Pancreas (tissue), 10 donors: ENCODE measurements at places on chromosomes 12 and 14. TPM values are rescaled to one million over a fixed set of nuclear protein-coding genes. Genes with fewer than 3 reads are reported as not detected.
A peak's percentile ranks its signal among the peaks of the same experiment; 100 is the strongest.

- DNase-seq: no peak
These were observed 64.0 kb upstream of the ATF1 start for GRCh38 chr12:50699940-50700339.

- no peak for DNase-seq
These were observed 770.5 kb downstream of the MED13L start for GRCh38 chr12:115506822-115507559.

AMDHD1 gene
- polyA plus RNA-seq: 1.1 TPM

DNA sequence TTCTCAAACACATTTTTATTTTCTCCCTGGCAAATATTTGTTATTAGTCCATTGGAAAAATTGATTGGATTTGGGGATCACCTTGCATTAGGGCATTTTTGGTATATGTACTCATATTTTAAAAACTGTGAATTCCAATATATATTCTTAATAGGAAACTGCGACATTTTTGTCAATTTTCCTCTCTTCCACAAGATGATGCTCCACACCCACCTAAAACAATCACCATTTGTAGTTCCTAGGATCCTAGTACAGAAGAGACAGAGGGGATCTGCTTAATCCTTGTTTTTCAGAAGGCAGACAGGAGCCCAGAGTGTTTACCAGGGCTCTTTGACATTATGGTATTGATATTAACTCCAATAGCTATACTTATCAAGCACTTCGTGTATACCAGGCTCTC is 22.8 kb upstream of the OASL start:
- no peak for DNase-seq

OVCH1 gene
- polyA plus RNA-seq: 0.02 TPM

DIO3 gene
- polyA plus RNA-seq: 0.95 TPM

KRT72 gene
- polyA plus RNA-seq: not detected

TMEM132C gene
- polyA plus RNA-seq: 2.0 TPM

GRCh38 chr14:31965735-31966598 is 111.1 kb upstream of the ARHGAP5 start:
- DNase-seq: no peak

REC8 gene
- polyA plus RNA-seq: 41.1 TPM

CLEC1B gene
- polyA plus RNA-seq: not detected

DNA sequence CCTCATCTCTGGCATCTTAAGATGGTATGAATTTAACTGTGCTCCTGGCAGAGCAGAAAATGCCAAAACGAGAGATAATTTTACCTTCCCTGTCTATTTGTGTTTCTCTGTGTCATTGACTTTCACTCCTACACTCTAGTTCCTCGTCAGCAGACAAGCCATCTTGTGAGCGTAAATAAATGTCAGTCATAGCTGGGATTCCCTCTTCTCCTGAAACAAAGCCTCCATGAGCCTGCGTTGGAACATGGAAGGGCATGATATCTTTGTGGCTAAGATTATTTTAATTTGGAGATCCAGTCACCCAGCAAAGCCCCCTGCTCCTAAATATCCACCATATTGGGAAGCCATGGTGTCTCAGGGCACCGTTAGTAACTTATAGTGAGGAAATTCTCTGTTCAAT is 37.8 kb upstream of the TUNAR start:
- no peak for DNase-seq

GRCh38 chr14:71206766-71207371 is 299.6 kb downstream of the PCNX1 start:
- peak; percentile 10 for DNase-seq

ERGIC2 gene
- 19.7 TPM for polyA plus RNA-seq

TMCC3 gene
- 3.5 TPM for polyA plus RNA-seq

KRT85 gene
- polyA plus RNA-seq: not detected

ANKS1B gene
- polyA plus RNA-seq: 0.49 TPM

CLEC4D gene
- polyA plus RNA-seq: not detected

PTCSC3 gene
- polyA plus RNA-seq: not detected

RBP5 gene
- polyA plus RNA-seq: 7.8 TPM

DNA sequence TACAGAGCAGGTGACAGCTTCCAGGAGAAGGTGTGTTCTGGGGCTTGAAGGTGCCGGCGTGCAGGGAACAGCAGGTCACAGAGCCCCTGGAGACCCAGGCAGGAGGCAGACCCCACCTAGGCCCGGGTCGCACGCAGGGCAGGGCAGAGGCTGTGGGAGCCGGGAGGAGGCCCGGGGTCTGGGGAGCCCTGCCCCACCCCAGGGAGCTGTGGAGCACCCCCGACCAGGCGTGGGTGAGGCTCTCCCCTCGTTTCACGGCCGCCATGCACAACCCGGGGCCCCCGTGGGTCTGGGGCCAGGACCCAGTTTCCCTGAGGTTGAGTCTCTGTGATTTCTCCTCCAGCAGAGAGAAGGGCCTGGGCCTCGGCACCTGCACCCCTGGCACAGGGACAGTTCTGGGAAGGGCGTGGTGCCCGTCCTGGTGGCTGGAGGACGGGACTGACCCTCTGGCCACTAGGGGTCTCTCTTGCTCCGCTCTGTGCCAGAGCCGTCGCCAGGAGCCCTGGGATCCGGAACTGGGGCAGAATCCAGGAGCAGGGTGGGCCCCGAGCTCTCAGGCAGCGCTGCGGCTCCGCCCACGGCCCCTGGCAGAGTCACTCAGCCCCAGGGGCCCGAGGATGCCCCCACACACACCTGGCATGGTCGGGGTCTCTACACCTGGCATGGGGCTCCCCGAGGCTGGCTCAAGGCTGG is 75.2 kb upstream of the FBRSL1 start:
- peak; percentile 89 for DNase-seq

DNA sequence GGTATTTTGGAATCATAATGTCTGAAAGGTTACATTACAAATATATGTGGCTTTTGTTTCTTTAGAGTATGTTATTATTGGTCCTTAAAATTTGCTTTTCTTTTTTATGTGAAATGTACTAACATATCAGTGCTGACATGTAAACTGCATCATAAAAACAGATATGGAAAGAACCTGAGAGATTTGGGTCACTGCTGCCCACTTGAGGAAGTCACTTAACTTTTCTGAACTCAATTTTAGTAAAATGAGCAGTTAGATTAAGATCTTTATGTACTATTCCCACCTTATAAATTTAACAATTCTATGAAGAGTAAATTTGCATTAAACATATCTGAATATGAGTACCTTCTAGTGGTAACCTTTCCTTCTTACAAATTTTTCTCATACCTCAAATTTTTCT is 7.5 kb downstream of the PTGR2 start:
- no peak for DNase-seq

DNA sequence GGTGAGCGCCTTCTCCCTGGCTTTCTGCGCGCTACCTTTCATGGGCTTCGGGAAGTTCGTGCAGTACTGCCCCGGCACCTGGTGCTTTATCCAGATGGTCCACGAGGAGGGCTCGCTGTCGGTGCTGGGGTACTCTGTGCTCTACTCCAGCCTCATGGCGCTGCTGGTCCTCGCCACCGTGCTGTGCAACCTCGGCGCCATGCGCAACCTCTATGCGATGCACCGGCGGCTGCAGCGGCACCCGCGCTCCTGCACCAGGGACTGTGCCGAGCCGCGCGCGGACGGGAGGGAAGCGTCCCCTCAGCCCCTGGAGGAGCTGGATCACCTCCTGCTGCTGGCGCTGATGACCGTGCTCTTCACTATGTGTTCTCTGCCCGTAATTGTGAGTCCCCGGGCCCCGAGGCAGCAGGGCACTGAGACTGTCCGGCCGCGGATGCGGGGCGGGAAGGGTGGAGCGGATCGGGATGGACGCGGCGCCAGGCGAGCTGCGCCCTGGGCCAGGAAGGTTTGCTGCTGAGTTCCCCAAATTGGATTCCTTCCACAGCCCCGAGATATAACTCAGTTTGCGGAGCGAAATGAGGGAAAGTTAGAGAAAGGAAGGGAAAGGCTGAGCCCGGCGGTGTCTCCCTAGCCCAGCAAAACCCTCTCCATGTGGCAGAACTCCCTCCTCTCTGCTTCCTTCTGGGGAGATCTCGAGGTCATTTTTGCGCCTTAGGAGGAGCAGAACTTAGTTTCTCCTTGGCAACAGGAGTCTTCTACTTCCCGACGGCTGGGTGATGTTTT is 972 bp downstream of the PTGDR start:
- no peak for DNase-seq

- no peak for DNase-seq
These were observed 10.6 kb upstream of the ANO6 start for GRCh38 chr12:45205165-45205825.

DNA sequence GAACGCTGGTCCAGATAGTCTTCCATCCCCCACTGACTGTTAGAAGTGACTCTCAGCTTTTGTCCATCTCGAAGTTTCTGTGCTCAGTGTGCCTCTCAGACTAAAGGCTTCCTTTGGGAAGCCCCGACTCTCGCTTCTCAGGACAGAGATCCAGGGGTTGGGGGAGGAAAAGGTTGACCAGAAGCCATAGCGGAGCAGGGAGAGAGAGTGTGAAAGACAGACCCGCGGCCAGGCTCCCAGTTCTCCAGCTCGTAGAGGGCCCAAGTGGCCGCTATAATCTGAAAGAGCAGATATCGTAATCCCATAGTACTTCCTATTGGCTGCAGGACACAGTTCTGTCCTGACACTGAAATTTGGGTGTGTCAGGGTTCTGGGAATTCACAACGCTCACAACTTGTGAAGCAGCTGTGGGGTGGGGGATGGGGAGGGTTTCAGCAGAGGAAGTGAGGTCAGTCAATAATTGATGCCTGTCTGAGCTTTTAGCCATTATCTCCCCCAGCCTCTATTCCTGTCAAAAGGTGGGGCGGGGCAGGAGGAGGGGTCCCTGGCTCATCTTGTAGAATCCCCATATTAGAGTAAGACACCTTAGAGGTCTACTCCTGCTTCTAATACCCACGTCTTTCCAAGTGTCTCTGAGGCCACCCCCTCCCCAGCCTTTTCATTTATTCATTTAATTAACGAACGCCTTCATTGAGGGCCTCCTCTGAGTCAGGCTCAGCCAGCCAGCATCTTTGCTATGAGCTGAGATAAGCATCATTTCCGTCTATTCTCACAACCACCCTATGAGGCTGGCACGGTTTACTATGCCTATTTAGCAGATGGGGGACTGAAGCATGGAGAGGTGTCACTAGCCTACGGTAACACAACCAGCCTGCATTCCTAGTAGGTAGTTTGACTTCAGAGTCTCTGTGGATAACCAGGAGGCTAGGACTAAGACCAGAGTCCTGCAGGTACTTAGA is 1.6 kb upstream of the ACVRL1 start:
- peak; percentile 38 for DNase-seq

- no peak for DNase-seq
These were observed 72.2 kb downstream of the CLIP1 start for GRCh38 chr12:122350141-122350848.

DNA sequence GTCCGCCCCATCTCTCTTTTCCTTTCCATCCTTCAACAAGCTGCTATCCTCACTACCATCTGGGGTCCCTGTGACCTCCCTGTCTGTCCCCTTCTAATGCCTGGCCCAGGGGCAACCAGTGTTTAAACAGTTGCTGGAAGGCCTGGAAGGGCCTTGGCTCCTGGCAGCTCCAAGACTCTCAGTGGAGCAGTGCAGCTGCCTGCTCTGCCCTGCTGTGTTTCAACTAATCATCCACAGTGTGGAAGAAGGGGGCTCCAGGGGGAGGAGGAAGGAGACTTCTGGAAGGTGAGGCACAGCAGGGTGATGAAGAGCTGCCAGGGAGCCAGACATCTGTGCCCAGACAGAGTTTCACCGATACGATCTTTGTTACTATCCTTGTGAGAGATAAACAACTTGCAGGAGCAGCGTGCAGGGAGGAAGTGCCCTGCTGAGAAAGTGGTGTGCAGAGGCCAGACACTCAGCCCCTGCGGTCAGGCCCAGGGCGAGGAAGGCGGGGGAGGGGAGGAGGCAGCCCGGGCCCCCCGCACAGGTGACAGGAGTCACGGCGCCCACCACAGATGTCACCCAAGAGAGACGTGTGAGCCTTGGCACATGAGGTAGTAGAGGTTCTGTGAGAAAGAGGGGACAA is 1061.8 kb downstream of the BCL11B start:
- no peak for DNase-seq

DNA sequence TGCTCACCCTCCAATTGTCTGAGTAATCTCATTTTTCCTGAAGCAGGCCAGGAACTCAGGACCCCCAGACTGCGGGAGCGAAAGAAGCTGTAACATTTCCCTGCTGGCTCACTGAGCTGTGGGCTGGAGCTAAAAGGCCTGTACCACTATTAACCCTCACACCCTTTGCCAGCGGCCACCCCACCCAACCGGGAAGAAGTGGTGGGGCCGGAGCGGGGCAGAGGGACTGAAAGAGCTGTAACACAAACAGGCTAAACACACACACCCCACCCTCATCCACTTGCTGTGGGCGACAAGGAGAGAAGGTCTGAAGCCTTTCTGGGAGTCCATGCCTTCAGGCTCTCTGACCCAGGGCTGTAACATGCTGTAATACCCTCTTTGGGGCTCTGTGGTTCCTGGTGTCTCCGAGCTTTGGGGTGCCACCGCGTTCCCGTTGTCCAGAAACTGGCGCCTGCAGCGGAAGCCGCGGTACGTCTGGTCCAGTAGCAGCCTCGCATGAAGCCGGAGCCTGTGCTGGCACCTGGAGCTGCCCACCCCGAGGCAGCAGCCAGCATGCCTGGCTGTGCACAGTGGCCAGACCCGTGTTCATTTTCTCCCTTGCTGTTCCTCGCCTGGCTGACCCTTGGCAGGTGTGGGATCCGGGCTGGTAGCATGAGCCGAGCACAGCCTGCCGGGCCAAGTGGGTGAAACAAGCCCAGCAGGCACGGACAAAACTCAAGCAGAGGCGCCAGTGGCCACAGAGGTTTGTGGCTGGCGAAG is 345.5 kb upstream of the MGAT4C start:
- peak; percentile 12 for DNase-seq

- DNase-seq: no peak
These were observed 10.9 kb upstream of the AMN start for GRCh38 chr14:102911541-102911951.

RDH16 gene
- polyA plus RNA-seq: 0.77 TPM

GRCh38 chr12:26939953-26940352 is 1.7 kb downstream of the FGFR1OP2 start:
- no peak for DNase-seq

- DNase-seq: no peak
These were observed 274.9 kb downstream of the EMP1 start for GRCh38 chr12:13471471-13471870.

ADAM21 gene
- polyA plus RNA-seq: 0.05 TPM

CYP27B1 gene
- 1.6 TPM for polyA plus RNA-seq

DNA sequence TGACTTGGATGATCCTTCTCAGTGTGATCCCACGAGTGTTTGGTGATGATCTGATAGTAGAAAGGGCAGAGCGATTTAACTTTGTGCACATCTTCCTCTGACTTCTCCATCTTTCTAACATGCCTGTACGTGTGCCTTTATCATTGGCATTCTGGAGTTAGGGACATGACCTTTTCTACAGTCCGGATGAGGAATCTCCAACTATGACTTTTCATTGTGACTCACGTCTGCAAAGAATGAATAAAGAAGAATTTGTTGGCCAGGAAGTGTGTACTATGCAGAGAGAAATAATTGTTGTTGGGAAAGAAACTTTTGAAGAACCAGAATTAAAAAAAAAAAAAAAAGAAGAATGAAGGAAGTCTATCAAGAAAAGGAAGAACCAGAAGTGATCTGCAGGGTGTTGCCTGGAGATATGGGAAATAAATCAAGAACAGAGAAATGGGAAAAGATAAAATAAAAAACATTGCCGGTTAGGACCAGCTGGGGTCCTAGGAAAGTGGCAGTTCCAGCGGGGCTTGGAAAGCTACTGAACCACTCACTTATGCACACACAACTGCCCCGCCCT is 25.3 kb downstream of the PPFIBP1 start:
- DNase-seq: no peak

SLCO1B1 gene
- not detected for polyA plus RNA-seq

ACTR6 gene
- 10.4 TPM for polyA plus RNA-seq

GRCh38 chr14:30982533-30982932 is 42.9 kb upstream of the AP4S1 start:
- no peak for DNase-seq

GRCh38 chr12:27344246-27344645 is 11.6 kb downstream of the BMAL2 start:
- no peak for DNase-seq

GRCh38 chr12:48869191-48869590 is 3.5 kb upstream of the RND1 start:
- DNase-seq: no peak

NKX2-1 gene
- not detected for polyA plus RNA-seq
